Suppressor macrophage treated with lipopolysaccharide for 1 hour (primary cell): ENCODE measurements at places on chromosomes 2 and 18.

DNA sequence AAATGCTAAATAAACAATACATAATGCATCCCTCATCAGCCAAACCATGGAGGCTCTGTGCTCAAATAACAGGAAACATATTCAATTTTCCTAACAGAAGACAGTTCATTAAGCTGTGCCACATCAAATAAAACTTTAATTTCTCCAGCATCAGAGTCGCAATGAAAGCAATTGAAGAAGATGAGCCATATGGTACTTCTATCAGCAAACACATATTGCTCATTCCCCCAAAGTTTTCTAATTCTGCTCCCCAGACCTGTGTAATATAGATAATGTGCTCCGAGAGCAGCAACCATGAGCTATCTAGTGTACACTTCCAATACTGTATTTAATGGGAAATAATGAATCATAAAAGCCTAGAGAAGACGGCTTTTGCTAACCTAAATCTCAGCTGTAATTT is 263.2 kb downstream of the MEIS1 start:
- no peak for DNase-seq

GRCh38 chr2:241135737-241136136 is 13.5 kb downstream of the PASK start:
- DNase-seq: no peak

DNA sequence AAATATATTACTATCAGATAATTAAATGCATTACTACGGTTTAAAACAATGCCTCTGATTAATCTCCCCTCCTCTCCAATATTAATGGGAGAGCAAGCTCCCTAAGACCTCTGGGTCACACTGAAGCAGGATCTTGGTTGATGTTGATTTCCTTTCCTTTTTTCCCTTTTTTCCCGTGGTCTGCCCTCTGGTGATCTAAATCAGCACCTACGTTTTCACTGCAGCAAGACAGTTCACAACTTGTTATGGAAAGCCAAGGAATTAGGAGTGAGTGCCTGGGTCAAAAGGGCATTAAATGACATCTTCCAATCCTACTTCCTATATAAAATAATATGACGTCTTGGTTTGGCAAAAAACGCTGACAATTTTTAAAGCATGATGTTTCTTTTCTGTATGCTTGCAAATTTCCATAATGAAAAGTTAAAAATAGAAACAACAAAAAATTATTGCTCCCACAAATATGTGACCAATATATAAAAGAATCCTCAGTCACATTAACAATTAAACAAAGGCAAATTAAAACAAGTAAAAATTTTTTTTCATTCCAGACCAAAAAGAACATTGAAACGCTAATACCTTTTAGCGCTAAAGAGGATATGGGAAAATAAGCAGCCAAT is 7.9 kb upstream of the CFAP36 start:
- DNase-seq: peak; percentile 60

DNA sequence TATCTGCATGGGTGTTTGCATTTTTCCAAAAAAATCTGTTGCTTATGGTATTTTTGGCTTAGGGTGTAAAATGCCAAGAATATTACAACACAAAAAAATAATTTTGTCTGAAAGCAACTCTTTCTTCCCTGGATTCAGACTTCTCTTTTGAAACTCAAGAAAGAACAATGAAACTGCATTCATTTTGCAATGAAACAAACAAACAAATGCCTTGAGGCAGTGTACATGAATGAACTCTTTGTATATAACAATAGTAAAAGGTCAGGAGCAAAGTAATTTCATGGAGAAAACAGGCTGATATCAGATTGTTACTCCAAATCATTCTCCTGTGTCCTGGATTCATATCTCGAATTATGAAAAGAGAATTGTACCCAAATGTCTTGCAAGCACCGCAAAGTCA is 301.6 kb upstream of the CDH20 start:
- DNase-seq: no peak

DNA sequence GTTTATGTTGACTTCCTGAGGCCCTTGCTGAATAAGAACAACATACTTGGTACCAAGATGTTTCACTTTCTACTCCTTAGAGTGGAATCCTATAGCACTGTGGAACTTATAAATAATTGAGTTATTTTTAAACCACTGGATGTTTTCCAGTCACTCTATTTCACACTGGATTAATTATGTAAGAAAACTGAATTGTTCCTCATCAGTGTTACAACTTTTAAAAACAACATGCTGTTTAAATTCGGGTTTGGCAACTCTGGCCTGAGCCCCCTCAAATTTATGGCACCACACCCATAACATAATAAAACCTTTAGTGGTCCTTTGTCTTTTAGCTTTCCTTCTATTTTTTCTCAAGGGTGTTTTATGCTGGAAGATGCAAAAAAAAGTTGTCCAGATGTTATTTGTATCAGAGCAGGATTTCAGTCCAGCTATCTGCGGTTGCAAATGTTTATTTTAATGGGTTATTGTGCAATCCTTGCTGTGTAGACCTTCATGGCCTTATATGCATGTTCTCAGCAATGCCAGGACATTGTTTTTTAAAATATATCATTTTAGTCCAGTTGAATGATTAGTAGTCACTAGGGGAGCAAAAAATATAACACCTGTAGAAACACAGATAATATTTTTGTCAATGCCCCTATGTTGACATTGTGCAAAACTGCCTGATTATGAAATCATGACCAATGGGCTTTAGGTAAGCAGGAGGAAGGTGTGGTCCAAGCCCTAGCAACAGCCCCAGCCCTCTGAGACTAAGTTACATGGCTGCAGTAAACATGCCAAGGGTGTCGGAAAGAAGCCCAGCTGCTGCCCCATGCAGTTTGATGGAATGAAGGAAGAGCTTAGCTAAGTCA is 638.0 kb upstream of the ZEB2 start:
- DNase-seq: no peak

DNA sequence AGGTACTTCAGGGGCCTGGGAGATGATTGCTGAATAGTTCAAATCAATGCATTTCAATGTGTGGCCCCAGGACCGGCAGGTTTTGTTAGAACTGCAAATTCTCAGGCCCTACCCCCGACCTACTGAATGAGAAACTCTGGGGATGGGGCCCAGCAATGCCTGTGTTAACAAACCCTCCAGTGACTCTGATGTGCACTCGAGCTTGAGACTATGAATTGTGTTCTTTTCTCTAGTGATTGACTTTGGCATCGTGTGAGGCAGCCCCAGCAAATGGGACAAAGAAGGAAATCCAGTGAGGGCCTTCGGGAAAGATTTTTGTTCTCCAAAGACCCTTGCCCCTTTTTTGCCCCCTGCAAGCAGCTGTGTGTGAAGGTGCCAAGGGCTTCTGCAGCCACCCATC is 22.4 kb downstream of the ALK start:
- no peak for DNase-seq

DNA sequence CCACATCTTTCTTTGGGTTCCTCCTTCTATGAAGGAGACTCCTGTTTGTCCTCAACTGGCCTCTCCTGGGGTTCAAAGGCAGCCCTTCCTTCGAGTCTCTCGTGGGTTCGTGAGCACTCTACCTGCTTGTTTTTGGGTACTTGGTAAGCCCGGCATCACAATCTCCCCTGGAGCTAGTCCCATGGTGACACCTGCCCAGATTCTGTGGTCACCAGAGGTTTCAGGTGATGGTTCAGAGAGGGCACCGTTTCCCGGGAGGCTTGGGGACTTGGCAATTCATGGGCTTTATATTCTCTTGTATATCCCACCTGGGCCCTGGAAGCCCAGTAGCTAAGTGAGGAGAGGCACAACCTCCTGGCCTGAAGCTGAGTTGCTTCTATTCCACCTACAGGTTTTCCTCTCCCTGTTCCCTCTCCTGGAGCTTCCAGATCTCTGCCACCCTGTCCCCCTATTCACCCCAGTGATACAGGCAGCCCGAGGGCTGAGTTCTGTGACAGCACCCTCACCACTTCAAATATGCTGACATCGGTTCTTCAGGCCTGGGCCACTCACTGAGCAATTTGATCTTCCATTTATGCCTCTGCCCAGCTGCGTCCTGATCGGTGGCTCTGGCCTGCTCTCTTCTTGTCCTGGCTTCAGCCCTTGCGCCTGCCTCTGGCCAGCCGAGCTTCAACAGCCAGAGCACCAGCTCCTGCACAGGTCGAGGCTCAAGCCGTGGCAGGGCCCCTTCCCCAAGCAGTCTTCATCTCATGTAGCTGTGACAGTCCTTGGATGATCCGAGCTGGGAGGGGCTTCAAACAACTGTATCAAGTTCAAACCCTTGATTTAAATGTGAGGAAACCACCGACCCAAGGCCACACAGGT is 91.5 kb downstream of the MSH2 start:
- no peak for DNase-seq

DNA sequence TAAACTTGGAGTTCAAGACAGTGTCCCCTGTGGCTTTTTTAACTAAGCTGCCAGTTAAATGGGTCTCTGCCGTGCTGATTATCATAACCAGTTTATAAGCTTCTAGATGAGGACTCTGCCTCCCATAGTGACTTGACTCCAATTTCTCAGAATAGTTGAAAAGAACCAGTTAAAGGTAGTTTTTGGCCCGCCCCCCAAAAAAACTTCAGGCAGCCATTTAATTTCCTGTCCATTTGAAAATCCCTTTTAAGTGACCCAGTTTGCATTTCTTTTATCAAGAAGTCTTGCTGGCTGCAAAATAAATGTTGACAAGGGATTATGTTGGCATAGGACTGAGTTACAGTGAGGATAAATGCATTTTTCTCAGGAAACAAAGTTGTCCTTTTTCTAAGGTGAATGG is 2.3 kb downstream of the SLC20A1 start:
- DNase-seq: no peak

GRCh38 chr2:162917626-162918025 is 79.1 kb upstream of the KCNH7 start:
- DNase-seq: no peak

GRCh38 chr2:12637754-12638153 is 79.0 kb upstream of the TRIB2 start:
- peak; percentile 14 for DNase-seq

DNA sequence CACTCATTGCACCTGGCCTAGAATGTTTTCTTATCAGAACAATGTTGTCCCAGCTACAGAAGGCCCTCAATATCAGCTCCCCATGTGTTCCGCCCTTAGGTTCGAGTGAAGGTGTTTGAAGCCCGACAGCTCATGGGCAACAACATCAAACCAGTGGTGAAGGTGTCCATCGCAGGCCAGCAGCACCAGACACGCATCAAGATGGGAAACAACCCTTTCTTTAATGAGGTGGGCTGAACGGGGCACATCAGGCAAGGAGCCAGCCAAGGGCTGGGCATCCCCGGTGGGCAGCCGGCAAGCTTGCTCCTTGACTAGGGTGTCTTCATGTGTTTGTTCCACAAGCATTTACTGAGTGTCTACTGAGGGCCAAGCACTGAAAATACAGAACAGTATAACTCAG is 9.2 kb downstream of the FER1L5 start:
- no peak for DNase-seq

- peak; percentile 63 for DNase-seq
These were observed 136.1 kb downstream of the ICOS start for GRCh38 chr2:204072443-204073324.

GRCh38 chr18:61225336-61225735 is 107.9 kb upstream of the CDH20 start:
- DNase-seq: no peak
